Suppressor macrophage (primary cell): ENCODE measurements at places on chromosomes 1 and 21.

- DNase-seq, result no peak
Observed at GRCh38 chr21:45010096-45010495, 64.3 kb upstream of the ADARB1 start.

- no peak for DNase-seq
Observed at GRCh38 chr1:40842207-40842606, 20.0 kb downstream of the CITED4 start.

- DNase-seq, result no peak
Observed at GRCh38 chr21:18161841-18162240, 82.8 kb upstream of the CHODL start.

DNA sequence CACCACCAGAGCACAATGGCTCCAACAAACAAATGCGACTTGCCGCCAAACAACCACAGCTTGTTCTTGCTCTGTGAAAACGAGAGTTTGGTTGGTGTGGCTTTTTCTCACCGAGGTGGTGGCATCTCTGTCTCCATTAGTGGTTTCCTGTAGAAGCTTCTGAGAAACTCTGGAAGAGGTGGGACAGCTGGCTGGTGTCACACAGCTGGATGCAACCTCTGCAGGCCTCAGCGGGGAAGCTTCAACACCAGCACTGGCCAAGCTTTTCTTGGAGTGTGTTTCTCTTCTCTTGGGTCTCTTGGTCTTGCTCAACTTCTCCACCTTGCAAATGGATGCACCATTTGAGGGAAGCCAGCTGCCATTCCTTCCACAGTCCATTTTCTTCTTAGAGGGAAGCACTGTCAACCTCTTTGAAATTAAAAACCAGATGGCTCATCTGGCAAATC lies 124.8 kb downstream of the KCNN3 start:
- no peak for DNase-seq
